GM19239 (cell line): ENCODE measurements at places on chromosomes 13 and 19.

GRCh38 chr19:6260912-6261650 lies 18.7 kb downstream of the MLLT1 start:
- DNase-seq: no peak

DNA sequence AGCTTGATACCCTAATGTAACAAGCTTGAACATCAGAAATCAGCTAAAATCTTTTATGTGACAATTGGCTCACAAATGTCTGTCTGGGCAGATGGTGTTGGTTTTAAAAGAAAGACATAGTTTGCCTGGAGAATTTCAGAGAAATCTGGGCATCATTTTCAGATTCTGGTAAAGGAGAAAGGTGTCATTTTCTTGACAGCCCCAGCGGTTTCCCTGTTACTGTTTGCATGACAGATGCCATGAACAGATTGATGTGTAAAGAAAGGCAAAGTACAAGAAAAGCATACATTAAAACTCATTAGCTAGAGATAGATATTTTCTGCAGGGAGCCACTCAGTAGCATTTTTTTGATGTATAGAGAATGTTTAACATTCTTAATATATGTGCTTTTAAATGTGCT lies 987.9 kb downstream of the OLFM4 start:
- no peak for DNase-seq

GRCh38 chr13:99371956-99372355 lies 64.8 kb upstream of the GPR183 start:
- DNase-seq: no peak

GRCh38 chr13:51397262-51397941 lies 55.4 kb downstream of the INTS6 start:
- no peak for DNase-seq

GRCh38 chr13:34805347-34805746 lies 136.7 kb upstream of the NBEA start:
- no peak for DNase-seq

- DNase-seq: no peak
These were observed 116.5 kb downstream of the SPRY2 start for GRCh38 chr13:80224468-80224867.

DNA sequence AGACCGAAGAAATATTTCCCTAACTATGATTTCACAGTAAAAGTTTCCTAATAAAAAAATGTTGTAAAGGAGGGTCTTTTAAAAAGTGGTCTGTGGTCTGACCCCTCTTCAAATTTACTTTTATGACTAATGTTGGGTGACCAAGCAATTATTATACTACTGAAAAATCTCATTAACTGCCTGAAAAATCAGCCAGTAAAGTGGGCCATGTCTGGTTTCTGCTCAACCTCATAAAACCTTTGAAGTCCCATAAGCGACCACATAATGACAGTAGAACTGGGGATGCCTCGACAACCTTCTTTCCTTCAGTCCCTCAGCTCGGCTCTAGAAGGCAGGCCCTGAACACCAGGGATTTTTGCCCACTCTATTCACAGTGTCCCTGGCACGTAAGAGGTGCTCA lies 434.3 kb downstream of the EFNB2 start:
- no peak for DNase-seq

GRCh38 chr13:73231471-73231870 lies 172.7 kb downstream of the KLF5 start:
- no peak for DNase-seq

DNA sequence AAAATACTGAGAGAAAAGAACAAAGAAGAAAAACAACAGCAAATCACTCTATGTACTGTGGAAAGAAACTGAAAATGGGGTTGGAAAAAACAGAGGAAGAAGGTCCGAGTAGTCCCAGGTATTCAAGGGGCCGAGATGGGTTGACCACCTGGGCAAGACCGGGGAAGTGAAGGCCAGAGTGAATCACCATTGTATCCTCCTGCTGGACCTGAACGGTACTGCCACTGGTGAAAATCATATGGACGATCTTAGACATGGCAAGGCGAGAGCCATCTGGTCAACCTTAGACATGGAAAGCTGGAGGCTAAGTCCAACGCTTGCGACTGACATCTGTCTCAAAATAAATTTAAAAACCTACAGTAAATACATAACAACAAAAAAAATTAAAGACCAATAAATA lies 44.4 kb upstream of the ZNF91 start:
- DNase-seq: no peak
